ENCODE measurements at places on chromosomes 13 and 19.

GRCh38 chr19:1288833-1289685 is 3.4 kb downstream of the EFNA2 start:
- no peak for DNase-seq

DNA sequence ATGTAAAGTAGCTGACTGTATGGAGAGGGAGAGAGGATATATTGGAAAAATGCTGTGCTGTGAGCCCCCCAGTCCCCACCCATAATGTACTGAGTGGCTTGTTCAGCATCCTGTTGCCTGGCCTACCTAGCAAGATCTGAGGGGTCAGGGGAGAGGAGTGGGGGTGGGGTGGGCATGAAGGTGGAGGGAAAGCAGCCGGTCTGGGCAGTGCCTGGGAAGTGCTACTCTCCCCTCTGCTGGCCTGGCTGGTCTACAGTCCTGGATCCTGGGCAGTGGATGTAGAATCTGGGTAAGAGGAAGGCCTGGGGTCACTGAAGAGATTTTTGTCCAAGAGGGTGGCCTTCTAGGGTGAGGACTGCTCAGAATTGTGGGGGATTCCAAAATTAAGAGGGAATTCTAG is 210.5 kb downstream of the PDS5B start:
- no peak for DNase-seq

DNA sequence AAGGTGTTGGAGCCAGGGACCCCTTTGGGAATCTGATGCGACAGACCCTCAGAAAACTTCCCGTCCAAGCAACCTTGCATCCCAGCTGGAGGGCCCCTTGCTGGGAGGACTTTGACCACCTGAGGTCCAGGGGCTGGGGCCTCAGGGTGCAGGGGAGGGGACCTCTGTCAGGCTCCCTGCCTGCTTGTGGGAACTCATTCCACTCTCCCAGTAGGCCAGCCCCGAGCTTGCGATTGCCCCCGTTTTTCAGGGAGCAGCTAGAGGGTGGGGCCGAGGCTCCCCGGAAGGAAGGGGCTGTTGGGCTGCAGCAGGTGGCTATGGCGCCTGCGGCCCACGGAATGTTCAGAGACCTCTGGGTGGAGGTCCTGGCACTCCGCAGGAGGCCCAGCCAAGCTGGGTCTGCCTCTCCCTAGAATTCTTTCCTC is 2.8 kb downstream of the GNA11 start:
- no peak for DNase-seq

DNA sequence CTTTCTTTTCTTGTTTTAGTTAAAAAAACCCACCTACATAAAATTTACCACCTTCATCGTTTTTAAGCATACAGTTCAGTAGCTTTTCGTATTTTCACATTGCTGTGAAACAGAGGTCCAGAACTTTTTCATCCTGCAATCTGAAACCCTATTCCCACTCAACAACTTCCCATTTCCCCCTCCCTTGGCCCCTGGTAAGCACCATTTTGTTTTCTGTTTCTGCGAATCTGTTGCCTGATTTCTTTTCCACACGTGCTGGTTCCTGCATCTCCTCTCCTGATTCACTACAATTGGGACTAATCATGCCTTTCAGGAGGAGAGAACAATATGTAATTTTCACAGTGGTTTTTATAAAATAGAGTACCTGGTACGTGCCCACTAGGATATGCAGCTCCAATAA is 149.2 kb upstream of the RNF113B start:
- DNase-seq = no peak

GRCh38 chr19:45630463-45630862 is 8.7 kb downstream of the EML2 start:
- no peak for DNase-seq

DNA sequence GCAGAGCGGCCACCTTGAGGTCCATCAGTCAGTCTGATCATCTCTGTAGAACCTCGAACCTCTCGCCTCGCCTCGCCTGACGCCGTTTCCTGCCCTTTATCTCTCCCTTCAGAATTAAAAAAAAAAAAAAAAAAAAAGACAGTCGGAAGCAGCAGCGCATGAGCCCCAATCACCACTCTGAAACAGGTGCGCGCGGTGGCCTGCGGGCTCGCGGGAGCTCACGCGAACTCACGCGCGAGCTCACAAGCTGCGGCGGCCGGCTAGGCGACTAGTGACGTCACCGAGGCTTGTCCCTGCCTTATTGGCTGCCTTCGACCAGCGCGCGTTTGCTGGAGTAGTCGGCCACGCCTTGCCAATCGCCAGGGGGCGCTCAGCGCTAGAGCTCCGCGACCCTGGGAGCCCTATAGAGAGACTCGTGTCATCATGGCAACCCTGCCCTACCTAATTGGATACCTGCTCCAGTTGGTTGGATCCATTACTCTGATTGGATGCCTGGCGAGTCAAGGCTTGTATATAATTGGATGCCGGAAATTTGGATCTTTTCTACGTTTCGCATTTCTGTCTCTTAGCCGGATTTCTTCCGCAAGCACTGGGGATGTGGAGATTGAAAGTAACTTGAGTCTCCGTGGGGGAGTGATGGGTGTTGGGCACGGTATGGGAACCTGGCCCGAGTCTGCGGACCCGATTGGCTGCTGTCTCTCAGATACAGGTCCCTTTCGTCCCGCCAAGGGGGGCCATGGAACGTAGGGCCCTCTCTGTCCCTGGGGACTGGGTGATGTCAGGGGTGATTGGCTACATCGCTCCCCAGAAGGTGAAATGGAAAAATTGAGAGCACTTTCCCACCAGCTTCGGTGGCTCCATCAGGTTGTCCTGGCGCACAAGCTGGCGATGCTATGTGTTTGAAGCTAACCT is 31.6 kb downstream of the SYT3 start:
- DNase-seq = peak; percentile 75

DNA sequence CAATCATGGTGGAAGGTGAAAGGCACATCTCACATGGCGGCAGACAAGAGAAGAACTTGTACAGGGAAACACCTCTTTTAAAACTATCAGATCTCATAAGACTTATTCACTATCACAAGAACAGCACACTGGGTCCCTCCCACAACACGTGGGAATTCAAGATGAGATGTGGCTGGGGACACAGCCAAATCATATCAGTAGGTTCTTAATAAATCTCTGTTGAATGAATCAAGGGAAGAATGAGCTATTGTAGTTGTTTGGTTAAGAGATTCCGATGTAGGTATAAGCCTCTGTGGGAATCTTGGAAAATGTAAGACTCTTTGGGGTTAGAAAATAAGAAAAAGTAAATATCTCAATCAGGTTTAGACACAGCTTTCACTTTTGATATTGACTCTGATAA is 400.2 kb downstream of the KCNRG start:
- no peak for DNase-seq

DNA sequence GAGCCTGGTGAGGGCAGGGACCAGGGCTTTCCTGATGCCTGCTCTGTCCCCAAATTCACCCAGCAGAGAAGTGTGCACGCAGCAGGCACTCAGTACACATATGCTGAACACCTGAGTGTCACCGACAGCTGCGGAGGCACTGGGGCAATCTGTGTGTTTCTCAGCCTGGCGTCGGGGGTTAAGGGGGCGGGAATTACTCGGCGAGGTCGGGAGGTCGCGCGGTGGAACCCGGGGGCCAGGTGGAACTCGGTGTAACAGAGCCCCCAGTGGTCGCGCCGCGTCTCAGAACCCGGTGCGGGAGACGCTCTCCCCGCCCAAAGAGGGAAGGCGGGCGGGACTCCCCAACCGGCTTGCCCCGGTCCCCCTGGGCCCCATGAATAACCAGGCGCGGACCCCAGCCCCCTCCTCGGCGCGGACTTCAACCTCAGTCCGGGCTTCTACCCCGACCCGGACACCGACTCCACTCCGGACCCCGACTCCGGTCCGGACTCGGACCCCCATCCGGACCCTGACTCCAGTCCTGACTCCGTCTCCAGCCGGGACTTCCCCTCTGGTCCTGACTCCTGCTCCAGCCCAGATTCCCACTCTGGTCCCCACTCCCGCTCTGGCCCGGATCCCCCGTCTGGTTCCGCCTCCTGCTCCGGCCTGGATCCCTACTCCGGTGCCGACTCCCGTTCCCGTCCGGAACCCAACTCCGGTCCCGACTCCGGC is at the start of gene SELENOV:
Gene SELENOV (plus strand): TSS at position 300 of the 711 bp plus-strand sequence. CDS start 74 bp downstream, at position 374.
- DNase-seq = peak; percentile 18

DNA sequence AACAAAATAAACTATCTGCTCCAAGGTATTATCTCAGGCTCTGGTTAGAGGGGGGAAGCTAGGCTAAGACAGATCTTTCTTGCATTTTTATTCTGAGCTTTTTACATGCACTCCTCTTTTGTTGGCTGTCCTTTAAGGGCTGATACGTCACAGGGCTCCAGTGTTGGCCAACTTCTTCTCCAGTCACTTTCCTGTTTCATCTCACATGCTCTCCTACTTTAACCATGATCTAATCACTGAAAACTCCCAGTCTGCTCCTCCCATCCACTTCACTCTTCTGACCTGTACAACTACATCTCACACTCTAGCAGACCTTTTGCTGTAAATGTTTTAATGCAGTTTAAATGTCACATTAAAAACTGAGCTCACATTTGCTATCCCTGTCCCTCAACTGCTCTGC is 510.0 kb upstream of the KLF12 start:
- DNase-seq = no peak

GRCh38 chr13:57799624-57800023 is 168.1 kb downstream of the PCDH17 start:
- no peak for DNase-seq

- no peak for DNase-seq
These were observed 12.9 kb upstream of the MICU2 start for GRCh38 chr13:21616880-21617279.

GRCh38 chr13:29546662-29547061 is 48.8 kb downstream of the SLC7A1 start:
- DNase-seq = no peak
